ENCODE measurements at places on chromosomes 2 and 18. TPM values are rescaled to one million over a fixed set of nuclear protein-coding genes. Genes with fewer than 3 reads are reported as not detected.

The SFT2D3 gene
- polyA plus RNA-seq, result not detected

The SERPINB3 gene
- polyA plus RNA-seq, result not detected

The FBXO15 gene
- 0.28 TPM for polyA plus RNA-seq

The RESP18 gene
- polyA plus RNA-seq, result not detected

The DCDC2C gene
- not detected for polyA plus RNA-seq

The C2orf78 gene
- not detected for polyA plus RNA-seq

The PRSS56 gene
- polyA plus RNA-seq, result not detected

The APCDD1 gene
- 21.6 TPM for polyA plus RNA-seq

GRCh38 chr2:8761529-8762164 is 75.8 kb downstream of the KIDINS220 start:
- peak; percentile 15 for DNase-seq
- H3K27me3 ChIP-seq, result no peaks in the 10 kb centered on the region
- H3K27ac ChIP-seq, result no peak overlapping the region
- H3K4me1 ChIP-seq, result no peaks in the 10 kb centered on the region
- H3K36me3 ChIP-seq, result peaks cover 2% of the 10 kb centered on the region

- no peaks in the 10 kb centered on the region for H3K36me3 ChIP-seq
- peaks cover 2% of the 10 kb centered on the region for H3K27me3 ChIP-seq
These were observed 19.3 kb upstream of the SPP2 start for GRCh38 chr2:234031207-234031606.

DNA sequence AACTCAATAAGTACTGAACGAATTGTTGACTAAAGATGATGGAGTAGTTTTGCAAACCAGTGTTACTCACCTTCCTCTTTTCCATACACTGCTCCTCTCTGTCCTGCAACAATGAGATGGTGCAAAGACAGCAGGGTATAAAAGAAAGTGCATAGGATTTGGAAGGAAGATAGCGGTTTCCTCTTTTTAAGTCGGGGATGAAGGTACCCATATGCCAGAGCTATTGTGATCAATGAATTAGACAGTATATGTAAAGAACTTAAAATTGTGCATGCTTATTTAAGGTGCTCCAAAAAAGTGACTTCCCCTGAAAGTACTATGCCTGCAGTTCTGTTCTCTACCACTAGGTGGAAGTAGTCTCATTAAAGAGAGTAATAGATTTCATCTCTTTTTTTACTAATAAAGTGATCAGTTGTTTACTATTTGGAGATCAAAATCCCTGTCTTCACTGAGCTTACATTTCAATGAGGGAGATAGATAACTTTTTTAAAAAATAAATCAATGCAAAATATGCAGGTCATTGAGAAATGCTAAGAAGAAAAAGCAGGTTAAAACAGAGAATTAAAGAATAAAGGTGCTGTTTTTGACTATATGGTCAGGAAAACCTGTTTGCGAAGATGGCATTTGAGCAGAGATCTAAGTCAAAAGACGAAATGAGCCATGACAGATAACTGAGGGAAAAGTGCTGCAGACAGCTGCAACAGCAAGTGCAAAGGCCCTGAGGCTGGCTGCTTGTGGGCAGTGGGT is 339.7 kb upstream of the SLC14A2 start:
- H3K4me1 ChIP-seq, result no peaks in the 10 kb centered on the region
- H3K4me3 ChIP-seq, result no peak overlapping the region
- no peak overlapping the region for H3K27ac ChIP-seq
- H3K27me3 ChIP-seq, result no peaks in the 10 kb centered on the region

DNA sequence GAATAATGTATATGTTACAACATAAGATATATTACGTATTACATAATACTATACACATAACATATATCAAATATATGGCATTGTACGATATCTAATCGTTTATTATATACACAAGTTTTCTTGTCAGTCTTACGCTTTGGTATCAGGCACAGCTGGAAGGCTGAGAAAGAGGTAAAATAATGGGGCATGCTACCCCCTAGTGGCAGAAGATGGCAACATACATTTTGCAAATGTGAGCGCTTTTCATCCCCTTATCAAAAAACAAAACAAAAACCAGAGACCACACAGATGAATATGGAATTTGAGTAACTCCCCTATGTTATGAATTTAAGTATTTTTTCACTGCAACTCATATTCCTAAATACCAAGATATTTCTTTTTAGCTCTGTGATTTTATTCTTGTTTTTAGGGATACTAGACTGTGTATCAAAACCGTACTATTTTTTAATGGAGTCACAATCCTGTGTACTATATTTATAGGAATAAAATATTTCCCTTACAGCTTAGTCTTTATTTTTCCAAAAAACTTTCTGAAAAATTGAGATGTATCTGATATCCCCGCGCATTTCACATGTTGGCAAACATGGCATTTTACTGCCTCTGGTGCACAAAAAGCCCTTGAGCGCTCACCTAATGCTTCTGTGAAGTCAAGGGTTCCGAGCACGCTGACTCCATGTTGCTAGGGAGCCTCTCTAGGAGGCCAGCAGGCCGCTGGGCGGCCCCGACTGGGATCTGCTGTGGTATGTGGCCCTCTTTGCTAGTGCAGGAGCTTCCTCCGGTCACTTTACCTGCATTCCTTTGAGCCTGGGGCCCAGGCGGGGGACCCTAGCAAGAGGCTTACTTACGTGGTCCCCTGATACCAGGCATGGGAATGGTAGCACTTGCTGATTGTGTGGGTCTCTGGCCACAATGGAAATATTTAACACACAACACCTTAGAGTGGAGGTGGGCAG is 62.5 kb downstream of the SLC4A3 start:
- no peaks in the 10 kb centered on the region for H3K36me3 ChIP-seq
- H3K27ac ChIP-seq, result no peak overlapping the region
- H3K27me3 ChIP-seq, result peaks cover 8% of the 10 kb centered on the region
- no peak overlapping the region for H3K4me3 ChIP-seq
- DNase-seq, result peak; percentile 52

- H3K27me3 ChIP-seq, result no peaks in the 10 kb centered on the region
- no peak overlapping the region for H3K4me3 ChIP-seq
- H3K27ac ChIP-seq, result no peak overlapping the region
- H3K4me1 ChIP-seq, result peaks cover 20% of the 10 kb centered on the region
These were observed 97.3 kb downstream of the RTP5 start for GRCh38 chr2:241966647-241967466.

DNA sequence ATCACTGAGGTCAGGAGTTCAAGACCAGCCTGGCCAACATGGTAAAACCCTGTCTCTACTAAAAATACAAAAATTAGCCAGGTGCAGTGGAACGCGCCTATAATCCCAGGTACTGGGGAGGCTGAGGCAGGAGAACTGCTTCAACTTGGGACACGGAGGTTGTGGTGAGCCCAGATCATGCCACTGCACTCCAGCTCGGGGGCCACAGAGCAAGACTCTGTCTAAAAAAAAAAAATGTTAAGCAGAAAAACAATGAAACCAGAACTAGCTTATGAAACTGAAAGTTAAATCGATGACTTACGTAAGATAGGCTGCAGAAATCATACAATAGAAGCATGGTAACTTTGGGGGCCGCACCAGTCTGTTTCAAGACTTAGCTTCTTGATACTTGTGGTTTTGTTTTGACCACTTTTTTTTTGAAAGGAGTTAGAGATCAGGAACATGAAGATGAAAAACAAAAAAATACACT is 6.2 kb upstream of the GPR155 start:
- peaks cover 3% of the 10 kb centered on the region for H3K27me3 ChIP-seq
- H3K27ac ChIP-seq, result no peak overlapping the region
- no peaks in the 10 kb centered on the region for H3K4me1 ChIP-seq

DNA sequence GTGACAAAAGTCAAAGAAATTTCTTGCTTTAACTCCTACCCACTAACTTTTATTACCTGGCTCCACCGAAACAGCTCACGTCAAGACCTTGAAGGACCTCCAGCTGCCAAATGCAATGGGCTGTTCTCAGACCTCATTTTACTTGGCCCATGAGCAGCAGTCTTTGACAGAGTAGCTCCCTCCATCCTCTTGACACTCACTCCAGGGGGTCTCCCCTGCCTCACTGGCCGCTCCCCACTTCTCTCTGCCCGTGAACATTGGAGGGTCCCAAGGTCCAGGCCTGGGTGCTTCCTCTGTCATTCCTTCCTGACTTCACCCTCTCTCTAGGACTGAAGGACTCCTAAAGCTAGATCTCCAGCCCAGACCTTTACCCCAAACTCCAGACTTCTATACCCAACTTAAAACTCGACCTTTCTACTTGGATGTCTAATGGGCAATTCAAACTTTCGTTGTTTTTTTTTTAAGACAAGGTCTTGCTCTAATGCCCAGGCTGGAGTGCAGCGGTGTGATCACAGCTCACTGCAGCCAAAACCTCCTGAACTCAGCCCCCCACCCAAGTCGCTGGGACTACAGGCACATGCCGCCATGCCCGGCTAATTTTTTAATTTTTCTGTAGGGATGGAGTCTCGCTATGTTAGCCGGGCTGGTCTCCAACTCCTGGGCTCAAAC is 92.9 kb upstream of the ST3GAL5 start:
- H3K27ac ChIP-seq, result no peak overlapping the region
- no peaks in the 10 kb centered on the region for H3K27me3 ChIP-seq
- DNase-seq, result no peak
- no peaks in the 10 kb centered on the region for H3K36me3 ChIP-seq

DNA sequence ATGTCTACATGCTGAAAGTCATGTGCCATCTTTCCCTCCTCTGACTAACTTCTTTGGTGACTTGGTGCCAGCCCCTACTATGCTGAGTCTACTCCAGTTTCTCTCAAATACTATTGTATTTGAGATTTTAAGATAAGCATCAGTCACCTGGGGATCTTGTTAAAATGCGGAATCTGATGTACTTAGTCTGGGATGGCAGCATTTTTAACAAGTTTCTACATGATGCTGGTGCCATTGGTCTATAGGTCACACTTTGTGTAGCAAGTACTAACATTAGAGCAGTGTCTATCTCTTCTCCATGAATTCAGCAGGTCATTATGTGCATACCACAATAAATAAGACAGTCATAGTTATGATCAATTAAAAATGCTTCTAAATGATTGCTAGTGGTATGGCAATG is 106.9 kb downstream of the CERS6 start:
- DNase-seq, result no peak
- H3K27me3 ChIP-seq, result no peaks in the 10 kb centered on the region
- H3K4me3 ChIP-seq, result no peak overlapping the region
- no peak overlapping the region for H3K27ac ChIP-seq
- peaks cover 2% of the 10 kb centered on the region for H3K36me3 ChIP-seq

DNA sequence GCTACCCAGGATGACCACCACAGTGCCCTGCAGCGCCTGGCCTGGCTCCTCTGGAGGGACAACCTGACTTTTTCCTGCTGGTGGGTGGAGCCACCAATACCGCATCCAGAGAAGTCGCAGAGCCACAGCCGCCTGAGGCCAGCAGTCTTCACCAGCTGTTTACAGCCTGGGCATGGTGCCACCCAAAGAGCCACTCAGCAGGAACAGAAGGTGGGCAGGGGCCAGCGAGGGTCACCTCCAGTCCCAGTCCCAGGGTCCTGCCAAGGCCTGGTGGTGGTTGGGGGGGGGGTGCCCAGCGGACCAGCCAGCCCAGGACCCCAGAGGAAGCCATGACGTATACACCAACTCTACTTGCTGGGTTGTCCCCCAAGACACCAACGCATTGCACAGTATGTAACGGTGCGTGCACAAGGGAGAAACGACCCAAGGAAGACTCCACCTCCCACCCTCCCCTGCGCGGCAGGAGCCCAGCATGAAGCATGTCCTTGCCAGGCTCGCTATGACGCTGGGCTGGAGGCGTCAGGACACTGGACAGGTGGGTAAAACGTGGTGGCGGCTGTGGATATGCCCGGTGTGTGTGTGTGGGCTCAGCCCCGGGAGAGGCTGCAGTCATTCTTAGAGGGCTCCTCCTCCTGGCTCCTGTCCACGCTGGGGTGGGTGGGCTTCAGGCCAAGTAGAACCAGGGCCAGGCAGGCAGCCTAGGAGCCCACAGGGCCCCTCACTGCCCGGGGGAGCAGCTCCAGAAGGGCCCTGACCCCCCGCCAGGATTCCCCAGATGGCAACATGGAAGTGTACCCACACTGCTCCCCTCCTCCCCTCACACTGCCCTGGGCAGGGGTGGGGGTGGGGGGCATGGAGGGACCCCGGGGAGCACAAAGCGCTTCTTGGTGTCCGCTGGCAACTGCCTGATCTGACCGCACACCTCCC is 49.3 kb downstream of the HS6ST1 start:
- no peak for DNase-seq
- no peak overlapping the region for H3K4me3 ChIP-seq
- no peaks in the 10 kb centered on the region for H3K4me1 ChIP-seq

- no peak overlapping the region for H3K4me3 ChIP-seq
- H3K36me3 ChIP-seq, result peaks cover 82% of the 10 kb centered on the region
- no peaks in the 10 kb centered on the region for H3K4me1 ChIP-seq
- DNase-seq, result peak; percentile 41
- no peak overlapping the region for H3K27ac ChIP-seq
These were observed 258.5 kb downstream of the TWIST2 start for GRCh38 chr2:239106314-239106908.

GRCh38 chr2:105789745-105790460 is 45.2 kb downstream of the NCK2 start:
- DNase-seq, result peak; percentile 35
- H3K4me1 ChIP-seq, result peaks cover 37% of the 10 kb centered on the region
- peaks cover 36% of the 10 kb centered on the region for H3K36me3 ChIP-seq

- H3K27me3 ChIP-seq, result no peaks in the 10 kb centered on the region
- H3K4me1 ChIP-seq, result no peaks in the 10 kb centered on the region
- H3K36me3 ChIP-seq, result no peaks in the 10 kb centered on the region
- DNase-seq, result no peak
These were observed 139.5 kb downstream of the MYO5B start for GRCh38 chr18:50055488-50055887.

DNA sequence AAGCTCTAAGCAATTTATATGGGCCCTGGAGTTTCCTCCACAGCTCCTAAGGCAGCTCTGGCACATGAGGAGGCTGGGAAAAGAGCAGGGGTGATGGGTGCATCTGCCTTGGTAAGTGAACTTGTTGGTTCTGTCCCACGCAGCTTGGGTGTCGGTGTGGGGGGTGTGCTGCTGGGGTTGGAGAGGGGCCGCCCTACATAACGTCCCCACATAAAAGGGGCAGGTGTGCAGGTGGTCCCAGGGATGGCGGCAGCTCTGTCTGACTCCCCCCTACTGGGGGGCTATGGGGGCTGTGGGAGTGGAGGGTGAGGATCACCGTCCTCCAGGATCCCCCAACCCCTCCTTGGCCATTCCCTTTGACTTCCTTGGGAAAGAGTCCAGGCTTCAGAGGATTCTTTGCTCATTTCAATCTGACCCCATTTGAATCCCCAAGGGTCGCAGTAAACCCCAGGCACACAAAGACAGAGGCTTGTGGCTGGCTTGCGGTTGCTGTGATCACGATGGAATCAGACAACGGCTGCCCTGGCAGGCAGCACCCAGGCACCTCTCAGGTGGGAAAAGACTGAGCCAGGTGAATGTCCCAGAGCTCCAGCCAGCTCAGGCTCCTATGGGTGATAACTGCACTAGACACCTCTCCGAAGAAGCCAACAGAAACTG is 34.5 kb upstream of the CD8A start:
- H3K27me3 ChIP-seq, result no peaks in the 10 kb centered on the region
- H3K4me1 ChIP-seq, result no peaks in the 10 kb centered on the region
- peak overlapping the region; percentile 9 for H3K4me3 ChIP-seq
- no peak for DNase-seq
- no peak overlapping the region for H3K27ac ChIP-seq
- H3K36me3 ChIP-seq, result no peaks in the 10 kb centered on the region

All from small intestine (tissue), 16 donors.